KBM-7 (cell line): ENCODE measurements at places on chromosomes 6 and 20.
A peak's percentile ranks its signal among the peaks of the same experiment; 100 is the strongest.

DNA sequence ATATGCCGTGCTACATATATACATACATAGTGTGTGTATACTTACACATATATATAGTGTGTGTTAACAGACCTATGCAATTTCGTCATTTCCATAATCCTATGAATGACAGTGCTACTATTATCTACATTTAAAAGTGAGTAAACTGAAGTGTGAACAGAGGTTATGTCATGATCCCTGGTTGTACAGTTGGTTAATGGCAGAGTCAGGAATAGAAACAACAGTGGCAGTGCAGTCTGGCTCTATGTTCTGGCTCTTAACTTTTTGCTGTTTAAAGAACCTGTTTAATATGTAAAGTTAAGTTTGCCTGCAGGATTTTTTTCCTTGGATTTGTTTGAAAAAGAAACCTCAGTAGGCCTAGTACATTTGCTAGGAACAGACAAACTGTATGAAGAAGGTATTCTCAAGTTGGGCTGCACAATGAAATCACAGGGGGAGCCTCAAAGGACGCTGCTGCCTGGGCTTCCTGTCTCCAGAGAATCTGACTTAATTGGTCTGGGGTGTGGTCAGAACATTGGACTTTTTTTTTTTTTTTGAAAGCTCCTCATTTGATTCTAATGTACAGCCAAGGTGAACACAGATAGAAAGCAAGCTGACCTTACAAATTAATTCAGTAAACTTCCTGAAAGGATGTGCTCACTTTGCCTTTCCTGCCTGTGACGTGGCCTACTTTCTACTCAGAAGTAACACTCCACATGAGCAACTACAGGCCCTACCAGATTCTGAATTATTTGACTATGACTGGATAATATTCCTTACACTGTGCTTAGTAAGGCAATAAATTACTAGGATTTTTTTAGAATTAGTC, 29.4 kb downstream of the PLCB1 start:
- no peak for DNase-seq

DNA sequence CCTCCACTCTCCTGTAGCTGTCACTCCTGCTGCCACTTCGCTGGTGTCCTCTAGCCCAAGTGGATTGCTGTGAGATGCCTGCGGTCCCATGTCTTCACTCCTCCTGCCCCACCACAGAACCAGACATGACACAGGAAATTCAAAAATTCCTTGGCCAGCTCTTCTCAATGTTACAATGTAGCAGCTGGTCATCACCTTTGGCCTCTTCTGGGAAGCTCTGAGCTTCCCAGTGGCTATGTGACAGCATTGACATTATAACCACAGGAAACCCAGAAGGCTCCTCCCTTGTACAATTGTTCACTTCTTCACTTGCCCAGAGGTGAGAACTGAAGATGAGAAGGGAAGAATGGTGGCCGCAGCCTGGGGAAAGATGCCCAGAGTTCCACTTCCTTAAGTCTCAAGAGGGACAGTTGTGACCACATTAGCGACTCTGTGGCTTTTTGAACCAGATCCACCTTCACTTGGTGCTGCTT, 76.1 kb upstream of the NAA20 start:
- no peak for DNase-seq

DNA sequence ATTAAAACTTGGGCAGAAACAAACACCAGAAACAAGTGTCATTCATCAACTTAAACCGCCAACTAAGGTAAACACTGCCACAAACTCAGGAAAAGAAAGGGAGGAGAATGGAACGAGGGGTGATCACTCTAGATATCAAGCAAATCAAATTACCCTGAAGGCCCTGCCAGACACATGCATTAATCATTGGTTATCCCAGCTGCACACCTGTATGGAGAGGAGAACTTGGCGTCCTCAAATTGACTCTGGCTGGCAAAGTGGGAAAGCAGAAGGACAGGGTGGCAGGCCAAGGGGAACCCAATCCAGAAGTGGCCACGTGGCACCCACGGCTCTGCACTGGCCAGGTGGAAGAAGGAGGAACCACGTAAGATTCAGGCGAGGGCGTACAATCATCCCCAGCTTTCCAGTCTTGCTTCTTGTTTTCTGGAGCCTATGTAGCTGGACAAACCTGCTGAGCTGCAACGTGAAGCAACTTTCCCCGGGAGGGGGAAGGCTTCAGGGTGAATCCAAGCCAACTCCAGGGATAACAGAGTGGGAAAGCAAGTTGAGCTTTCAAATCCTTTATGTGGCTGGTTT, 156.2 kb upstream of the JARID2 start:
- peak; percentile 24 for DNase-seq

DNA sequence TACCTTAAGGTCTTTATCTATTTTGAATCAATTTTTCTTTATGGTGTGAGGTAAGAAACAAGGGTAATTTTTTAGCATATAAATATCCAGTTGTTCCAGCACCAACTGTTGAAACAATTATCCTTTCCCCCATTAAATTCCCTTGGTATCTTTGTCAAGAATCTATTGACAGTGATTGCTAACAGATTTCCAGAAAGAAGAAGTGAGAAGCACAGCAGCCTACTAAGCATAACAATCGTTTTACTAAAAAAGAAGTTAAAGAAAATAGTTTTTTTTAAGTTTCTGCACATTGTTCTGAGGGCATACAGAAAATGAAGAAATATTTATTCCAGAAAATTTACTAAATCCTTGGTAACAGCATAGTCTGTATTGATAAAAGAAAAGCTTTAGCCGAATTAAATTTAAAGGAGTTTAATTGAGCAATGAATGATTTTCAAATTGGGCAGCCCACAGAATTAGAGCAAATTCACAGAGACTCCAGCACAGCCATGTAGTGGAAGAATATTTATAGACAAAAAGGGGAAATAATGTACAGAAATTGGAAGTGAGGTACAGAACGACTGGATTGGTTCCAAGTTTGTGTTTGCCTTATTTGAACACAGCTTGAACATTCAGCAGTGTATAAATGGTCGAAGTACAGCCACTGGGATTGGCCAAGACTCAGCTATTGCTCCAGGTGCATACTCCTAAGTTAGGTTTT, 97.9 kb upstream of the UST start:
- DNase-seq, result peak; percentile 64

- DNase-seq, result no peak
Observed at GRCh38 chr6:152598421-152598820, 38.7 kb downstream of the SYNE1 start.

- peak; percentile 89 for DNase-seq
Observed at GRCh38 chr6:28141500-28142329, at the start of gene ZKSCAN8. Gene ZKSCAN8 (plus strand): TSS chr6:28141883. CDS start chr6:28148408, 6,525 bp downstream.

GRCh38 chr20:16709017-16709416, 20.8 kb upstream of the SNRPB2 start:
- DNase-seq, result no peak

DNA sequence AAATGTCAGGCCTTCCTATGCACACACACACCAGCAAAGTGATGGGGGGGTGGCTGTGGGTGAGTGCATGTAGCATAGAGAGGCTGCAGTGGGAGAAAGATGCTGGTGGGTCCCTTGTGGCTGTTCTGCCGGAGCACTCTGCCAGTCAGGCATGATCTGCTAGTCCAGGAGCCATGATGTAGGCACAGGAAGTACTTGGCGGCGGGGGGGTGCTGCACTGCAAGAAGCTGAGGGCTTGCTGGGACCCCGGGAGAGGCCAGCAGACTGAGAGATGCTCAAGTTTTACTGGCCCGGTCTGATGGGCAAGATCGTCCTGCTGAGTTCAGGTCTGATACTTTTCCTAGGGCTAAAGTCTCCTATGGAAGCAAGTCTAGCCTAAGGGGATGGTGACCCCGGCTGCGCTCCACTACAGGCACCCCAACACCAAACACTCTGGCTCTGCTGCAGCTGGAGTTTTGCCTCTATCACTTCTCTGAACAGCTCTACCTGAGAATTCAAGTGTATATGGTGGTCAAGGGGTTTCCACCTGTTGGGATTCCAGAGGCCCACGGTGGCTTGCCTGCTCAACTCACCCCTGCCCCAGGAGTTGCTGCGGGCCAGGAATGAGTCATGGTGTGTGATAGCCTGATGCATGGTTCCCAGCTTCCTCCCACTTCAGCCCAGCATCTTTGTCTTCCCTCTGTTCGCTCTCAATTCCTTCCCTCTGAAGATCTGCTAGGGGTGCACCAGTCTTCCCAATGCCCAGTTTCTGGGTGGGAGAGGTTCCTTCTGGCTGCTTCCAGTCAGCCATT, 971.8 kb upstream of the ADGRB3 start:
- no peak for DNase-seq

- DNase-seq, result no peak
Observed at GRCh38 chr6:29726001-29726400, 2.8 kb downstream of the HLA-F start.

- DNase-seq, result peak; percentile 67
Observed at GRCh38 chr20:23446505-23446904, 6.2 kb downstream of the CST11 start.

DNA sequence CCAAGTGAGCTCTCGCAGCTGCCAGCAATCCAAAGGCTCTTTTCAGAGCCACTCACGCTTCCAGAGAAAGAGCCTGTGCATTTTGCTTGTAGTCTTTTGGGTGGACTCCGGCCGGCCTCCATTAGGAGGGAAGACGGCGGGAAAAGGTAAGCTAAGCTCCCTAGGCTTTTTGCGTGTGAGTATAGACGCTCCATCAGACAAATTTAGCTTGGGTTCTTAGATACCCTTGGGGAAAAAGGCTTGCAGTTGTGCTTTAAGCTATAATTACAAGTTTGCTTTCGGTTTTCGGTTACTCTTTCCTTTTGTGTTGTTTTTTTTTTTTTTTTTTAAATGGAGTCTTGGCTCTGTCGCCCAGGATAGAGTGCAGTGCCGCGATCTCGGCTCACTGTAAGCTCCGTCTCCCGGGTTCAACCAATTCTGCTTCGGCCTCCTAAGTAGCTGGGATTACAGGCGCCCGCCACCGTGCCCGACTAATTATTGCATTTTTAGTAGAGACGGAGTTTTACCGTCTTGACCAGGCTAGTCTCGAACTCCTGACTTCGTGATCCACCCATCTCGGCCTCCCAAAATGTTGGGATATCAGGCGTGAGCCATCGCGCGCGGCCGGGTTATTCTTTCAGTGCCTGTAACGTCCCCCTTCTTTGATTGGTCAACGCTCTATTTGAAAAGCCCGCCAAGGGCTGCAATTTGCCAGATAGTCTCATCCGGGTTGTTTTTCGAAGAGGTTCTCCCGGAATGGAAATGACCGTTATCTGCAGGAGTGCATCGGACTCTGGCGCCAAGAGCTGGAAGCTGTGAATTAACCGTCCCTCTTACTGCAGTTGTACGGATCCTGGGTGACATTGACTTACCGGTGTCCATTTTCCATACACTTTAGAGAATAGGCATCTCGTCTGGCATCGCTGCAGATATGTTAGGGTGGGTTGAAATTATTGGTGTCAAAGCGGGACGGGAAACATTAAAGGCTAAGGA, 18.1 kb downstream of the OR2B2 start:
- peak; percentile 93 for DNase-seq

DNA sequence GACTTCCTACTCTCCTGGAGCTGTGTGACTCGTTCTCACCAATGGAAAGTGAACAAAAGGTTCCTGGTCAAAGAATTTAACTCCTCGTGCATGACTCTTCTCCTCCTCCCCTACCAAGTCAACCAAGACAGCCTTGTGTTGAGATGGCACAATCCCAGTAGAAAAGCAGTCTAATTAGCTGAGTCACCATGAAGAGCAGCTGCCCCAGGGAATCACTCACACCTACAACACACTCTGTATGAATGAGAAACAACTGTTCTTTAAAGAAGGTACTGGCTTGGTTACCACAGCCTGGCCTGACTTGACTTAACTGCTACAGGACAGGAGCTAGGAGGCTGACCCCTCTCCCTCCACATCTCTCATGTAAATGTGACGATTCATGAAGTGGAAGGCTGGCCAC, 2.9 kb upstream of the HLA-DOB start:
- DNase-seq, result no peak

- DNase-seq, result no peak
Observed at GRCh38 chr6:106844930-106845329, 129.6 kb downstream of the CD24 start.

DNA sequence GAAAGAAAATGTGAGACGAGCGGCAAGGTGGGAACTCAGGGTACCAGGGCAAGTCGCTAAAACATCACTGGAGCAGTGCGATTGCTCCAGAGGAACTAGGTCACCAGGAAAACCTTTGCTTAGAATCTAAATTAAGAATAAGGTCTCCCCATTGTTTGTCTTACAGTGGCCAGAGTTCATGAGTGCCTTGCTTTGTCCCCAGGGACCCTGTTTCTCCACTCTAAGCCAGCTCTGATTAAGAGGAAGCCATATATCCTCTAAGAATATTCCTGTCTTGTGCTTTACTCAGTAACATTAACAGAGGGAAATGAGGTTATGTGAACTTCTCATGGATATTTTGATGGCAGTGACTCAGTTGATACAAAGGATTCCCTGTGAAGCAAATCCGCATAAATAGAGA, 305.8 kb downstream of the CD83 start:
- no peak for DNase-seq

DNA sequence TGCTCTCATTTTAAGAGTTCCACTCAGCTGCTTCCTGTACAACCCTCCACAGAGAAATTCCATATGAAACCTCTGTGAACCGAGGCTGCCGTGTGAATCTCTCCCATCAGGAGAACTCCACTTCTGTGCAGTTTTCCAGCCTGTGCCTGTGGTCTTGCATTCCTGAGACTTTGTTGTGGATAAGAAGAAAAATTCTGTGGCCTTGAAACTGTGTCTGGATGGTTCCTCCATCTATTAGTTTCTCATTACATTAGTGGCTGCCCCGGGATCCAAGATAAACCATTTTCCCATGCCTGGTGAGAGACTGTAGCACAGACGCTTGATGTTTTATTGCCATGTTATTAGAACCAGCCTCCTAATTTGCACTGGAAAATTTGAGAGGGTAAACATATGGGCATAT, 40.8 kb upstream of the TIAM2 start:
- DNase-seq, result no peak

- no peak for DNase-seq
Observed at GRCh38 chr20:40582531-40582930, 106.5 kb downstream of the MAFB start.

- no peak for DNase-seq
Observed at GRCh38 chr6:140204154-140204553, 829.7 kb upstream of the CITED2 start.

DNA sequence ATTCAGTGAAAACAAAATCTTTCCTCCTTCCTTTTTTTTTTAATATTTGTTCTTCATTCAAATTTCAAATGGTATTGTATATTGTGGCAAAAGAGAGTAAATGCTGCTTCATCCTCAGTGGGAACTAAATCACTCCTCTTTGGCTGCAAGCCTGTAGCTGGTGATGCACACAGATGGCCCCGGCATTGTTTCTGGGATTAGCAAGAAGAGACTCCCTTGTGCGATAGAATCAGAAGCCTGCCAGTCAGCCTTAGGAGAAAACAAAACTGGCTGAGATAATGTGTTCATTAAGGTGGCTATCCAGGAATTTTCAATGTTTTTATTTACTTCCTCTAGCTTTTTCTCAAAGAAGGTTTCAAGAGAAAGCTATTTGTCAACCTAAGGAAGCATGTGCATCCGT, 20.7 kb upstream of the ELOVL2 start:
- no peak for DNase-seq

GRCh38 chr6:43219814-43220213, 9.5 kb downstream of the DNPH1 start:
- DNase-seq, result no peak
